Activated CD8-positive, alpha-beta memory T cell treated with anti-CD3 and anti-CD28 coated beads for 1 hour (primary cell): ENCODE measurements at places on chromosomes 12 and 14.

GRCh38 chr12:62098132-62098531, 162.1 kb upstream of the USP15 start:
- DNase-seq = no peak

- DNase-seq = no peak
Observed at GRCh38 chr14:22837114-22837749, 847 bp downstream of the MMP14 start.

GRCh38 chr14:49860988-49861698, 8.6 kb upstream of the NEMF start:
- no peak for DNase-seq

DNA sequence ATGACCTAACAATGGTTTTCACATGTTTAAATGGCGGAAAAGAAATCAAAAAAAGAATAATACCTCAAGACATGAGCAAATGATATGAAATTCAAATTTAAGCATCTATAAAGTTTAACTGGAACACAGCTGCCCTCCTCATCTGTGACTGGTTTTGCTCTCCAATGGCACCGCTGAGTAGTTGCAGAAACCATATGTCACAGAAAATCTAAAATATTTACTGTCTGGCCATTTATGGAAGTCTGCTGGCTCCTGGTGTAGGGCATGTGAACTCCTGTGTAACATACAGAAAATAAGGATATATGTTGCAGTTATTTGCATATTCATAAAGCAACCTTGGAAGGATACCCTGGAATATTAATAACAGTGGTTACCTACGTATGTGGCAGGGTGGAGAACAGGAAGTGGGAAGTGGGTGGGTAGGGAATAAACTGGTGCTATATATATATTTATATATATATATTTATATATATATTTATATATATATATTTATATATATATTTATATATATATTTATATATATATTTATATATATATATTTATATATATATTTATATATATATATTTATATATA, 48.4 kb downstream of the LTBP2 start:
- DNase-seq = no peak

- DNase-seq = peak; percentile 9
Observed at GRCh38 chr12:120534703-120535655, 823 bp downstream of the RNF10 start.

- no peak for DNase-seq
Observed at GRCh38 chr14:50531595-50532501, 521 bp downstream of the MAP4K5 start.

DNA sequence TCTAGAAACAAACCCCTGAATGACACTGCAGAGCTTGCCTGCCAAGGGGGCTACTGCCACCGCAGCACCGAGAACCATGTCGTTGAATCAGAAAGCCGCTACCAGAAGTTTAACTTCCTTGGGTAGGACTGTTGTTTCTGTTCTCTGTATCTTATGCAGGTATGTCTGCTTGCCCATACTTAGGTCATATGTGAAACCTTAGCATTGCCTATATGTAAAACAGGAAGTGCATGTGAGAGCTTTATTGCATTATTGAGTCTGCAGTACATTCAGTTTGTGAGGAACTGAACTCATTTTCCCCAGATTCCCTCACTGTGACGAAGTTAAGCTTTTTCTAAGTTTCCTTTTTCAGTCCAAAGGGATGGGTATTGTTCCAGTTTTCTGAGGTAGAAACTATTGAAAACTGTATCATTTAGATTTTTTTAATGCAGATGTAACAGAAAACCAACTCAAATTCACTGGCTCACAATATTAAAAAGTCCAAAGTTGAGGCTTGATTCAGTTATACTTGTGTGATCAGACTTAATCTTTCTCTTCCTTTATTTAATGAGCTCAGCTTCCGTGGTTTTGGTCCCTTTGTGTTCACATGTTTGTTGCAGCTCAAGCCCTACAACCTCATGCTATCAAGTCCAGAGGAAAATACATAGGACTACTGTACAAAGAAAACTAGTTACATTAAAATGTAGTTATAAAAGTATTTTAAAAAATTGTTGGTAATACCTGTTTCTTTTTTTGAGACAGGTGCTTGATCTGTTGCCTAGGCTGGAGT, 6.9 kb downstream of the FBXO34 start:
- no peak for DNase-seq

DNA sequence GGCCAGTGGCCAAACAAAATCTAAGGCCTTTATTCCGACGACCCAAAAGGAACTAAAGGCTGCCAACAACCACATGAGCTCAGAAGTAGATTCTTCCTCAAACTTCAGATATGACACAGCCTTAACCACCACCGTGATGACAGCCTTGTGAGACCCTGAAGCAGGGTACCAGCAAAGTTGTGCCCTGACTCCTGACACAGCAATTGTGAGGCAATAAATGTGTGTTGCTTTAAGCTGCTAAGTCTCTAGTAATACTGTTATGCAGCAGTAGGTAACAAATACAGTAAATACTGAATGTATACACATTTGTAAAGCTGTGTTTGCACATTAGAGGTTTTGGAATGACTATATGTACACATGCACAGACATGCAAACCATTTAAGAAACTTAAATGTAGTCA, 10.7 kb upstream of the SLC6A13 start:
- DNase-seq = no peak

DNA sequence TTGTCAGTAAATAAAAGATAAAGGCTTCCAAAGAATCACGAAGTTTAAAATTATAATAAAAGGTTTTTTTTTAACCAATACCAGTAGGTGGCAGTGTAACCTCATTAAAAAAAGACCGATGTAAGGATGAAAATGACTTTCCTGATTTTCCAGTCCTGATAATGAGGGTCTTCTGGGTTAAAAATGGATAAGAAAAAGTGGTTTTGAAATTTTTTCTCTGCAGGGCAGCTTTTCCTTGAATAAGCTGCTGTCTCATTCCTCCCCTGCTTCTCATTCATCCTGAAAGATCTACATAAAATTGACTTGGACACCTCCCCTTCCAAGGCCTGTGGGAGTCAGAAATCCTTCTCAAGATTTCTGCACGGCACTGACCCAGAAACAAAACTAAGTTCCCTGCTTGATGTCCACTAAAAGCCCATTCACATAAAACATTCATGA, 58.9 kb upstream of the FBXO33 start:
- DNase-seq = no peak

- no peak for DNase-seq
Observed at GRCh38 chr14:61904946-61905345, 142.7 kb downstream of the SNAPC1 start.

GRCh38 chr14:89025561-89026236, 201.2 kb downstream of the TTC8 start:
- DNase-seq = no peak

DNA sequence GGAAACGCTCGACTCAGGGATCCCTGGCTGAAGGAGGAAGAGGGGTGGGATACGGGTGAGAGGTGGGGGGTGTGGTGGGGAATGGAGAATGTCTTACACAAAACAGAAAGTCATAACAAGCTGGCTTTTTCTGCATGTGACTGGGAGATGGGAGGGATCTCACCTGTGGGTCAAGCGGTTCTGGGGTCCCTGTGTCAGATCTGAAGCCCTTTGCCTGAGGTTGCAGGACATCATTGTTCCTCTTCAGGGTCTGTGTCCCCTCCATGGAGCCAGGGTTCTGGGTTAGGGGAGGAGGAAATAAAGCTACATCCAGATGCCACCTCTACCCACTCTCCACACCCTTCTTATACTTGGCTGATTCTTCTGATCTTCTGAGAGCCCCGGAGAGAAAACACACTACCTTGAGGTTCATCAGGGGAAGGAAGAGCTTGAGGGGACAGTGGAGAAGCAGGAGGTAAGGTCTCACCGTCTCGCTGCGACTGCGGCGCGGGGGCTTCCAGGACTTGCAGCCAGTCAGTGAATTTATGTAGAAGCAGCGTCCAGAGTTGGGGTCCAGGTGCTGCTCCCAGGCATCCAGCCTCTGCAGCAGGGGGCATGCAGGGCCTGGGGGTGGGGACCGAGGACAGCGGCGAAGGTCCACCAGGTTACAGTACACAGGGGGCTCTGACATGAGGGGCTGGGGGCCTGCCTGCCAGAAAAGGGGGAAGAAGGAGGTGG, 2.5 kb downstream of the ARHGAP9 start:
- no peak for DNase-seq

DNA sequence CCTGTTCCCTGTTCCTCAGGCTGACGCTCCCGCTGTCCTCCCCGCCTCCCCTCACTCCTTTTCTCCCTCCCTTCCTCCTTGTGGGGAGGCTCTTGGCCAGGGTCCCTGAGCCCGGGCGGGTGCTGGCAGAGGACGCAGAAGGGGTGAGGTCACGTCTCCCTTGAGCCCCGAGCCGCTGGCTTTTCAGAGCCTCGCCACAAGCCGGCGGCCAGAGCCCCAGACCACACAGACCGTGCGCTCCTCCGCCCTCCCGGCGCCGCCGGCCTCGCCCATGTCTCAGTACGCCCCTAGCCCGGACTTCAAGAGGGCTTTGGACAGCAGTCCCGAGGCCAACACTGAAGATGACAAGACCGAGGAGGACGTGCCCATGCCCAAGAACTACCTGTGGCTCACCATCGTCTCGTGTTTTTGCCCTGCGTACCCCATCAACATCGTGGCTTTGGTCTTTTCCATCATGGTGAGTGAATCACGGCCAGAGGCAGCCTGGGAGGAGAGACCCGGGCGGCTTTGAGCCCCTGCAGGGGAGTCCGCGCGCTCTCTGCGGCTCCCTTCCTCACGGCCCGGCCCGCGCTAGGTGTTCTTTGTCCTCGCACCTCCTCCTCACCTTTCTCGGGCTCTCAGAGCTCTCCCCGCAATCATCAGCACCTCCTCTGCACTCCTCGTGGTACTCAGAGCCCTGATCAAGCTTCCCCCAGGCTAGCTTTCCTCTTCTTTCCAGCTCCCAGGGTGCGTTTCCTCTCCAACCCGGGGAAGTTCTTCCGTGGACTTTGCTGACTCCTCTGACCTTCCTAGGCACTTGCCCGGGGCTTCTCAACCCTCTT, at the start of gene TMEM233:
Gene TMEM233, plus strand, starts transcription at position 197 of the 821 bp plus-strand sequence. Its CDS starts 75 bp downstream, at position 272.
- DNase-seq = no peak

- no peak for DNase-seq
Observed at GRCh38 chr14:61253064-61253738, 27.9 kb downstream of the TMEM30B start.

DNA sequence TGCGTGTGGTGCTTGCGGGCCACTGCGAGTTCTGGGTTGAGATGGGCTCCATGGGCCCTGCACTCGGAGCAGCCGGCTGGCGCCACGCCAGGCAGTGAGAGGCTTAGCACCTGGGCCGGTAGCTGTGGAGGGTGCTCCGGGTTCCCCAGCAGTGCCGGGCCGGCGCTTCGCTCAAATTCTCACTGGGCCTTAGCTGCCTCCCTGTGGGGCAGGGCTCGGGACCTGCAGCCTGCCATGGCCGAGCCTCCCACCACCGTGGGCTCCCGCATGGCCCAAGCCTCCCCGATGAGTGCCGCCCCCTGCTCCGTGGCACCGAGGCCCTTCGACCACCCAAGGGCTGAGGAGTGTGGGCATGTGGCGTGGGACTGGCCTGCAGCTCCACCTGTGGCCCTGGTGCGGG, 375.7 kb downstream of the NELL2 start:
- no peak for DNase-seq
